ENCODE measurements at places on chromosomes 6 and 20. TPM values are rescaled to one million over a fixed set of nuclear protein-coding genes. Genes with fewer than 3 reads are reported as not detected.

PLA2G7 gene
- total RNA-seq = under 0.01 TPM

ROS1 gene
- total RNA-seq = under 0.01 TPM

BPIFB4 gene
- total RNA-seq = not detected

RPN2 gene
- 202 TPM for total RNA-seq

KCNG1 gene
- 13.5 TPM for total RNA-seq

INSM1 gene
- total RNA-seq = not detected

ZNF165 gene
- 0.38 TPM for total RNA-seq

TFAP2A gene
- total RNA-seq = not detected

HLA-DQA1 gene
- not detected for total RNA-seq

FERMT1 gene
- total RNA-seq = 6.3 TPM

OR2B6 gene
- total RNA-seq = not detected

GSTA3 gene
- not detected for total RNA-seq

ENPP5 gene
- 5.6 TPM for total RNA-seq
